ENCODE measurements at places on chromosomes 4 and X. TPM values are rescaled to one million over a fixed set of nuclear protein-coding genes. Genes with fewer than 3 reads are reported as not detected.

GRCh38 chr4:3508542-3508941, 23.7 kb downstream of the LRPAP1 start:
- DNase-seq = no peak
- H3K27ac ChIP-seq = no peak overlapping the region
- H3K36me3 ChIP-seq = peaks cover 50% of the 10 kb centered on the region
- no peaks in the 10 kb centered on the region for H3K4me1 ChIP-seq
- no peak overlapping the region for H3K4me3 ChIP-seq

GRK4 gene
- total RNA-seq = 2.2 TPM

DNA sequence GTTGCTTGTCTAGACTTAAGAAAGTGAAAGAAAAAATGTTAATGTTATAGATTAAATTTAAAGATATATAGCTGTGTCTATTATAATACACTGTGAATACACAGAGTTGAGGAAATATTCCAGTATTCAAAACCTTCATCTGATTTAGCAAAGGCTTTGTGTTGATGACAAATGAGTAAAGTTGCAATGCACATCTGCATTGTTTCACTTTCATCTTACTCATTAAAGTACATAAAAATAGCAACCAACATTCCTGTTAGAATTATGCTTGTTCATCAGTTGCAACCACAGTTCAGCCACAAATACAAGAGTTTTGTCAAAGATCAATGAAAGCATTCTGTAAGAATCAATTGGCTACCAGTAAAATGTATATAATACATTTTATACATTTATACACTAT, 346.4 kb upstream of the SLC7A11 start:
- H3K4me3 ChIP-seq = no peak overlapping the region
- DNase-seq = no peak

F11 gene
- total RNA-seq = not detected

GRCh38 chrX:56564164-56564885, 898 bp downstream of the UBQLN2 start:
- H3K4me3 ChIP-seq = peak overlapping the region; percentile 59
- H3K4me1 ChIP-seq = peaks cover 26% of the 10 kb centered on the region
- no peaks in the 10 kb centered on the region for H3K36me3 ChIP-seq

DDIT4L gene
- total RNA-seq = 0.55 TPM

- peaks cover 8% of the 10 kb centered on the region for H3K4me1 ChIP-seq
- H3K4me3 ChIP-seq = no peak overlapping the region
- H3K27me3 ChIP-seq = no peaks in the 10 kb centered on the region
- no peak for DNase-seq
Observed at GRCh38 chrX:49204709-49205108, 4.7 kb upstream of the SYP start.

TNIP3 gene
- total RNA-seq = 5.1 TPM

MSX1 gene
- 6.5 TPM for total RNA-seq

DNA sequence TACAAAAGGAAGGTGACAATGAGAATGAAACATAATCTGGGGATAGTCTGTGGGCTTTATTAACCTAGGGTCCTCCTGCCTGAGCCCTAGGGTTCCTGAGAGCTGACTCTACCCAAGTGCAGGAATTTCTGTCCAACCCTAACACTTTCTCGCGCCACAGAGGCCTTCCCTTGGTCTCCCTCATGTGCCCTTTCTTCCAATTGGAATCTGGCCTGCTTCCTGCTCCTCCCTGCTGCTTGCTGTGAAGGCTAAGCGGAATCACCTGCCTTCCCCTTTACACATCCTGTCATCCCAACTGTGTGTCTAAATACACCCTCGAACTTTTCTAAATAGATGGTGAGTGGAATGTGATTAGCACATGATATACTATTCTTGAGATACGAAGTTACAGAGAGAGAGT, 5.9 kb downstream of the MAGEA11 start:
- DNase-seq = peak; percentile 8
- H3K4me1 ChIP-seq = no peaks in the 10 kb centered on the region
- H3K36me3 ChIP-seq = no peaks in the 10 kb centered on the region
- H3K27me3 ChIP-seq = no peaks in the 10 kb centered on the region

- no peak overlapping the region for H3K4me3 ChIP-seq
- no peak for DNase-seq
- H3K27me3 ChIP-seq = no peaks in the 10 kb centered on the region
- no peaks in the 10 kb centered on the region for H3K36me3 ChIP-seq
- no peaks in the 10 kb centered on the region for H3K4me1 ChIP-seq
- H3K27ac ChIP-seq = no peak overlapping the region
Observed at GRCh38 chrX:95640226-95640625, 1044.4 kb upstream of the DIAPH2 start.

- no peaks in the 10 kb centered on the region for H3K27me3 ChIP-seq
- H3K4me1 ChIP-seq = no peaks in the 10 kb centered on the region
- DNase-seq = peak; percentile 7
- no peak overlapping the region for H3K27ac ChIP-seq
- H3K4me3 ChIP-seq = no peak overlapping the region
- H3K36me3 ChIP-seq = no peaks in the 10 kb centered on the region
Observed at GRCh38 chrX:42519666-42520231, 258.2 kb downstream of the PPP1R2C start.

GRCh38 chr4:124061413-124061812, 651.1 kb downstream of the ANKRD50 start:
- H3K27ac ChIP-seq = no peak overlapping the region
- no peak overlapping the region for H3K4me3 ChIP-seq
- DNase-seq = peak; percentile 4
- no peaks in the 10 kb centered on the region for H3K36me3 ChIP-seq
- H3K4me1 ChIP-seq = peaks cover 4% of the 10 kb centered on the region
- H3K27me3 ChIP-seq = no peaks in the 10 kb centered on the region

- H3K4me3 ChIP-seq = no peak overlapping the region
- H3K4me1 ChIP-seq = no peaks in the 10 kb centered on the region
- no peaks in the 10 kb centered on the region for H3K36me3 ChIP-seq
- H3K27me3 ChIP-seq = peaks cover 70% of the 10 kb centered on the region
- no peak for DNase-seq
Observed at GRCh38 chr4:6404611-6405396, 67.6 kb downstream of the PPP2R2C start.

- no peak overlapping the region for H3K4me3 ChIP-seq
- H3K27me3 ChIP-seq = no peaks in the 10 kb centered on the region
Observed at GRCh38 chr4:82201805-82202641, 171.8 kb downstream of the HNRNPD start.

DNA sequence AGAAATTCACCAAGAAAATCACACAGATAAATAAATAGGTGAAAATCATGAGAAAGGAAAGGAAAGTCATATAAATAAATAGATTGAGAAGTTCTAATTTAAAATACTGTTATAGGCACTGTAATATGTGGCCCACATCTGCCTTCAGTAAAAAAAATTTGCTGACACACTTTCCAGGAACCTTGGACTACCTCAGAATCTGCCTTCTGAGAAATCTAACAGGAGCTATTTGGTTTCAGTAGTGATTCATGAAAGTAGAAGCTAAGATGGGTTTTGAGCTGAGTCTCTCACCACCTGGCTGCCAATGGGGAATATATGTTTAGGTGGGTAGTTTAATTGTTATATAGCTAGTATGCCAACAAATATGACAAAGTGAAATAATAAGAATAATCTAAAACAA, 810.0 kb downstream of the RAB28 start:
- no peaks in the 10 kb centered on the region for H3K4me1 ChIP-seq
- H3K4me3 ChIP-seq = no peak overlapping the region
- no peak overlapping the region for H3K27ac ChIP-seq
- H3K36me3 ChIP-seq = no peaks in the 10 kb centered on the region
- no peaks in the 10 kb centered on the region for H3K27me3 ChIP-seq
- DNase-seq = no peak

DNA sequence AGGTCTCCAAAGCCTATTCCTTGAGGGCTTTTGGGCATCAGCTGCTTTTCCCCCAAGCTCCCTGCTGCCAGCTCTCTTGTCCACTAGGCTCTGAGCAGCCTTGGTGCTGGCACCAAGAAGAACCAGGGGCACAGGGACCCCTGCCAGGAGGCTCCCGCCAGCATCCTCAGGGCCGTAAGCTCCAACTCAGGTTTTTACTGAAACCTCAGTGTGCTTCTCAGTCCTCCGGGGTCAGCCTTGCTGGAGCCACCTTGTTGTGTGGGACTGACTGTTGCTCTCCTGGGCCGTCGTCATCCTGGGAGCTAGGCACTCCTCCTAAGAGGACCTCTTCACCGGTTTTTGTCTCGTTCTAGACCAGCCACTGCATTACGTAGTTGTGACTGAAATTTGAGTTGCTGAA, 38.9 kb downstream of the NOP14 start:
- peak; percentile 24 for DNase-seq
- H3K4me3 ChIP-seq = no peak overlapping the region
- no peaks in the 10 kb centered on the region for H3K27me3 ChIP-seq
- no peak overlapping the region for H3K27ac ChIP-seq
- peaks cover 10% of the 10 kb centered on the region for H3K4me1 ChIP-seq

EMCN gene
- total RNA-seq = 16.2 TPM

GRCh38 chr4:185890196-185890595, 78.2 kb upstream of the SORBS2 start:
- H3K27me3 ChIP-seq = no peaks in the 10 kb centered on the region
- no peaks in the 10 kb centered on the region for H3K4me1 ChIP-seq
- no peak for DNase-seq

CORIN gene
- total RNA-seq = 1.7 TPM

- peaks cover 24% of the 10 kb centered on the region for H3K4me1 ChIP-seq
- H3K36me3 ChIP-seq = no peaks in the 10 kb centered on the region
- no peak overlapping the region for H3K4me3 ChIP-seq
- no peak for DNase-seq
- H3K27me3 ChIP-seq = no peaks in the 10 kb centered on the region
Observed at GRCh38 chr4:150080337-150080736, 2.1 kb downstream of the DCLK2 start.

SMIM31 gene
- total RNA-seq = 0.92 TPM

- no peak overlapping the region for H3K4me3 ChIP-seq
- H3K27me3 ChIP-seq = no peaks in the 10 kb centered on the region
- H3K4me1 ChIP-seq = no peaks in the 10 kb centered on the region
- H3K36me3 ChIP-seq = no peaks in the 10 kb centered on the region
- no peak for DNase-seq
Observed at GRCh38 chr4:144967161-144967560, 130.8 kb downstream of the ANAPC10 start.

TEX13D gene
- total RNA-seq = not detected

DNA sequence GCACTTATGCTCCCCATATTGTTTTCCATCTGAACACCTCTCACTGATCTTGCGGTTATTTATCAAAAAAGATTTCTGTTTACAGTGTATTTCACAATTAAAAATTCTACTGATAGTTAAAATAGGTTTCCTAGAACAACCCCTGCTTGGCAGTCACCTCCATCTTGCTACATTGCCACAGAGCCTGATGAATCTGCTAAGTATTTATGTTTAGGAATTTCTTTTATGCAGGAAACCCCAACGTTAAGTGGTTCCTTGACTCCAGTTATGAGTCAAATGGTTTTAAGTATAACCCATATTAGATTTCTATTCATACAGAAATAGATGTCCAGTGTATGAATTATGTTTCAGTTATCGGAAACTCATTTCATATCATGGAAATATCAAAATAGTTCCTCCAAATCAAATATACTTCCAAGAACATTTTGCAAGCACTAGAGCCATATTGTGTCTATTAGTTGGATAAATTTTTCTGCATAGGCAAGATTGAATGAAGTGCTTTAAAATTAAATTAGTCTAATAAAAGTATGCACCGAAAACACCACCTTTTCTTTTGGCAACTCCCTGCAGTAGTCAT, 20.6 kb downstream of the GALNT7 start:
- DNase-seq = no peak
- no peak overlapping the region for H3K4me3 ChIP-seq
- H3K27ac ChIP-seq = no peak overlapping the region
- H3K4me1 ChIP-seq = peaks cover 22% of the 10 kb centered on the region

DNA sequence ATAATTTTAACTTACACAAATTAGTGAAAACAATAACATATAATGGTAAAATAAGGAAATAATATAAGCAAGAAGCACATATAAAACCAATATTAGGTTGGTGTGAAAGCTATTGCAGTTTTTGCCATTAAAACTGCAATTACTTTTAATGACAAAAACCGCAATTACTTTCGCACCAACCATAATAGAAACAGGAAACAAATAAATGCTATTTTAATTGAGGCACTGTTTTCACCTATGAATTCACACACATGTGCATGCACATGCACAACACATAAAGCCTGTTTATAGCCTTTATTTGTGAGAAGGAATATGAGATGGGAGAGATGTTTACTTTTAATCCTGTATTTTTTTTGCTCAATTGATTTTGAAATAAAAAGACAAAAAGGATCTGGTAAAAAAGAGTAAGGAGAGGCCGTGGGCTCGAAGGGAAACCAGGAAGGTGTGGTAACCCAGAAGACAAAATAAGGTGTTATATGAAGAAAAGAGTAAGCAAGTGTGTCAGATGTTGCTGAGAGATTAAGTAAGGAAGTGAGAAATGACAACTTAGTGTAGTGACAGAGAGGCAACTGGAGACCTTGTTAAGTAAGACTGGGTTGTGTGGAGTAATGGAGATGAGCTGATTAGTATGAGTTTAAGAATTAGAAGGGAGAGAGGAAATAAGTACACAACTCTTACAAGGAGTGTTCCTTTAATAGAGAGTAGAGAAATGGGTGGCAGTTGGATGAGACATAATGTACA, 69.0 kb downstream of the KLHL13 start:
- H3K4me1 ChIP-seq = no peaks in the 10 kb centered on the region
- H3K36me3 ChIP-seq = no peaks in the 10 kb centered on the region
- H3K4me3 ChIP-seq = no peak overlapping the region
- no peak for DNase-seq
- H3K27me3 ChIP-seq = no peaks in the 10 kb centered on the region

GRCh38 chrX:114710571-114710970, 126.7 kb downstream of the HTR2C start:
- no peaks in the 10 kb centered on the region for H3K36me3 ChIP-seq
- H3K27me3 ChIP-seq = no peaks in the 10 kb centered on the region
- no peak for DNase-seq
- no peak overlapping the region for H3K4me3 ChIP-seq
- H3K4me1 ChIP-seq = no peaks in the 10 kb centered on the region

DNA sequence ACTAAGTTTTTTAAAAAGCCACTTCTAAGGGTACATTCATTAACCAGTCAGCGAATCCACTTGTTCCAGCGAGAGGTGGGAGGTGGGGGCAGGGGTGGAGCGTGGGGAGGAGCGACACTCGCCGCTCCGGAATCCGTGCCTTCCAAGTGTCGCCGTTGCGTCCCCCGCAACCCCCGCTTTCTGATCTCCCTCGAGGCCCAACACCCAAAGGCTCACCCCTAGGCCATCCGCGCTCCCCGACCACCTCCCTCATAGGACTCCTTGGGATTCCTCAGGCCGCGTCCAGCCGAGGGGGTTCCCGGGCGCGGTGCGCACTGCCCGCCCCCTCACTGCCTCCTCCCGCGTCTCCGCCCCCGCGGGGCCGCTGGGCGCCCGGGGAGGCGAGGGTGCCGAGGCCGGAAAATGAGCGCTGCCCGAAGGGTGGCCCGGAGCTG, 108.1 kb upstream of the STOX2 start:
- no peaks in the 10 kb centered on the region for H3K27me3 ChIP-seq
- H3K36me3 ChIP-seq = no peaks in the 10 kb centered on the region
- peak overlapping the region; percentile 65 for H3K27ac ChIP-seq

All from stomach (tissue), 19 donors.